ENCODE measurements at places on chromosomes 2 and 18. TPM values are rescaled to one million over a fixed set of nuclear protein-coding genes. Genes with fewer than 3 reads are reported as not detected.

The BBS5 gene
- 11.3 TPM for total RNA-seq

The TBC1D8 gene
- total RNA-seq, result 22.2 TPM

The SLC8A1 gene
- total RNA-seq, result 17.5 TPM

The CYP27C1 gene
- total RNA-seq, result 0.24 TPM

The CPLX4 gene
- total RNA-seq, result not detected

The UGT1A9 gene
- total RNA-seq, result not detected

The ST8SIA5 gene
- 0.50 TPM for total RNA-seq

The L3MBTL4 gene
- 8.4 TPM for total RNA-seq

The NR4A2 gene
- total RNA-seq, result 13.1 TPM

The ANTXR1 gene
- 43.0 TPM for total RNA-seq

The NYAP2 gene
- not detected for total RNA-seq

The MYO1B gene
- total RNA-seq, result 37.7 TPM

The ASB18 gene
- total RNA-seq, result not detected

GRCh38 chr2:86392873-86393518 lies 48.2 kb upstream of the KDM3A start:
- DNase-seq, result no peak

GRCh38 chr2:41572154-41572553 lies 475.7 kb upstream of the PKDCC start:
- DNase-seq, result no peak

- DNase-seq, result no peak
These were observed 90.1 kb downstream of the MALT1 start for GRCh38 chr18:58761241-58761969.

DNA sequence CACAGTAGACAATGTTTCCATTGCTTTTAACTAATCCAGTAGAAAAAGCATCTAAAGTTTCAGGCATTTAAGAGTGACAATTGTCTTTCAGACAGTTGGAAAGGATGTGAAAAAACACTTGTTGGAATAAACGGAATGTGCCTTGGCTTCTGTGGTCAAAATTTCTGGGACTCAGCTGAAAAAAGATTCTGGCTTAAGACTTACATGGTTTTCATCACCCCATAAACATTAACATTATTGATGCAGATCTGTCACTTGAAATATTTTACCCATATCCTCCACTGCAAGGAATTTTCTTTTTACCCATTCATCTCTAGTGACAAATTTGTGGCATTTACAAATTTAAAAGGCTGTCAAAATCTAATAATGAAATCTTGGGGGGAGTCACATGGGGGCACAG lies 166.0 kb downstream of the SRBD1 start:
- no peak for DNase-seq

- DNase-seq, result no peak
These were observed 297.5 kb downstream of the PIEZO2 start for GRCh38 chr18:10851824-10852319.

- DNase-seq, result no peak
These were observed 128.7 kb downstream of the CAPN13 start for GRCh38 chr2:30678410-30679137.

- no peak for DNase-seq
These were observed 8.5 kb upstream of the ST8SIA3 start for GRCh38 chr18:57343833-57344232.

DNA sequence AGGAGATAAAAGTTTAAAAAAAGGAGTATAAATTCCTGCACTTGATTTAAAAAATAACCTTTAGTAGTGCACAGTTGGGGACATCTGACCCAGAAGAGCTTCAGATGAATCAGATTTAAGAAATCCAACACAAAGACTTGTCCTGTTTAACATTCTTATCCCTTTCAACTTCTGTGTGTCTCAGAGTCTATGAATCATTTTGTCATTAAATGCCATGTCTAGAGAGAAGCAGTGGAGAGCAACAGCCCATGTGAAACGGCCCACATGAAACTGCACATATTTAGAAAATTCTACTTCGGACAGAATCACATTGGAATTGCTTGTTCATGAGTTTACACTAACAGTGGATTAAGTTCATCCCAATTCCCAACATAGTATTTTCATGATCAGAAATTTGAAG lies 278.6 kb downstream of the SLC8A1 start:
- no peak for DNase-seq

DNA sequence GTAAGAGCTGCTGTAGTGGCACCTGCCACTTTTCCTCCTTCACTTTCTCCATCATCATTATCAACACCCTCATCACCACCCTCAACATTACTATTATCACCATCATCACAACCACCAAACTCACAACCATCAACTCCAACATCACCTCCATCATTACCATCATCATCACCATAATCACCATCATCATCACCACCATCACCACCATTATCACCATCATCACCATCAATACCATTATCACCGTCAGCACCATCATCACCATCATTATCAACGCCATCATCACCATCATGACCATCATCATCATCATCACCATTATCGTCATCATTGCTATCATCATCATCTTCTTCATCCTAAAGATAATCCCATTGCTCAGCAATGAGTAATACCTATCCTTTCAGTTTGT lies 255.8 kb downstream of the CYRIA start:
- DNase-seq, result no peak

GRCh38 chr2:135636982-135637381 lies 104.7 kb upstream of the UBXN4 start:
- DNase-seq, result no peak

GRCh38 chr2:74881176-74881575 lies 47.2 kb downstream of the HK2 start:
- no peak for DNase-seq

GRCh38 chr2:129253461-129253812 lies 726.0 kb upstream of the RAB6C start:
- DNase-seq, result no peak

DNA sequence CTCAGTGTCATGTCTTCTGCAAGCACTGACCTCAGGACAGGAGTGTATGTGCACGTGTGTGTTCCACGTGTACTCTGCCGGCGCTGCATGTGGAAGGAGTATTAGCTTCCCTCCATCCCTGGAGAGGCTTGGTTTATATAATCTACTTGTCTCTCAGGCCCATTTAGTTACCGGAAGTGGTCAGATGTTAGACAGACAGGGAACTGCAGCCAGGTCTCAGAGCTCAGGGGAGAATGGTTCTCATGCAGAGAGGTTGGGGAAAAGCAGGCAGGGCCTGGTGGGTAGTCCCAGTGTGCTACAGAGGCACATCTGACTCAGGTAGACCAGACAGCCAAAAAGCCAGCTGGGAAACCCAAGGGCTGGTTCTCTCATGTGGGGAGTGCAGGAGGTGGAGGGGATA lies 167.9 kb downstream of the CTIF start:
- DNase-seq, result no peak

GRCh38 chr2:241797441-241798080 lies 11.4 kb upstream of the NEU4 start:
- no peak for DNase-seq

- DNase-seq, result no peak
These were observed 143.6 kb upstream of the EPHA4 start for GRCh38 chr2:221715523-221716247.

GRCh38 chr2:173249661-173250641 lies 104.7 kb upstream of the CDCA7 start:
- DNase-seq, result no peak

GRCh38 chr2:21004181-21004572 lies 39.7 kb downstream of the APOB start:
- DNase-seq, result no peak

DNA sequence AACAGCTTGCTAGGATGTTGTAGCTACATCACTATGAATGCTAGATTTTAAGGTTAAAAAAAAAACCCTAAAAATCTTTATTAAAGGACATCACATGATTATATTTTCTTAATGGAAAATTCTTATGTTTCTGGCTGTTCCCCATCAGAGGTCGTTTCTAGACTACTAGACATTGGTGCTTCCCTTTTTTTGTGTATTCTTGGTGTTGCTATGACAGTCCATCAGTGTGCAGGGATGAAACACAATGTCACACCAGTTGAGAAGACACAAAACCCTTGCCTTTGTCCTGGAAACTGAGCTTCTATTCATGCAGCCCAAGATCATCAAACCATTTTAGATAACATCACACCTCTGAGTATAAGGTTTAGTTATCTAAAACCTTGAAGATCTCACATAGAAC lies 19.9 kb upstream of the TMEM131 start:
- no peak for DNase-seq

DNA sequence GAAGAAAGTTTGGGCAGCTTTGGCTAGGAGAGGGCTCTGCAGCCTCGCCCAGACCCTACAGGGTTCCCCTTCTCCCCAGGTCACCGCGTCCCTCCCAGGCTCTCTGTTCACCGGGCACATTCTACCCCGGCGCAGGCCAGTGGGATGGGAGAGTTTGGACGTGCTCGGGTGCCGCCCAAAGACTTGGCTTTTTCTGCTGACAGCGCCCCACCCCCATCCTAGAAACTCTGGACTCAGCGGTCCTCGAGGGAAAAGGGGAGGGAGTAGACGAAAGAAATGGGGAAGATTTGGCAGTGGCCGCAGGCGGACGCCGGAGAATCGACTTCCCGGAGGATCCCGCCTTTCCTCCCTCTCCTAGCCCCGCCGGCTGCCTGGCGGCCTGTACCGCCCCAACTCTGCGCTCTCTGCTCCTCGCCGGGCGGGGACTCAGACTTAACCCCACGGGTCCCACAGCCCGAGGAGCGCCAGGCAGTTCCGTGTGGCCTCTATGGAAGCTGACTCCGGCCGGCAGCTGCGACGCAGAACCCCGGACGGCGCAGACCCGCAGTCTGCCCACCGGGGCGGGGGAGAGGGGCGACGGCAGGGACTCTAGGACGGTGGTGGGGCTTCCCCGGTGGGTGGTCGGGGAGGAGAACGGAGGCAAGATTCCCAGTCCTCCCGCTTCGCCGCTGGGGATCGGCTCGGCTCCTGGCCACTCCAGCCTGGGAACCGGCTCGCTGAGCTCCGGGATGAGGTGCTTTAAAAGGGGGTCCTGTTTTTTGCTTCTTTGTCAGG lies 863 bp upstream of the SIX2 start:
- no peak for DNase-seq

DNA sequence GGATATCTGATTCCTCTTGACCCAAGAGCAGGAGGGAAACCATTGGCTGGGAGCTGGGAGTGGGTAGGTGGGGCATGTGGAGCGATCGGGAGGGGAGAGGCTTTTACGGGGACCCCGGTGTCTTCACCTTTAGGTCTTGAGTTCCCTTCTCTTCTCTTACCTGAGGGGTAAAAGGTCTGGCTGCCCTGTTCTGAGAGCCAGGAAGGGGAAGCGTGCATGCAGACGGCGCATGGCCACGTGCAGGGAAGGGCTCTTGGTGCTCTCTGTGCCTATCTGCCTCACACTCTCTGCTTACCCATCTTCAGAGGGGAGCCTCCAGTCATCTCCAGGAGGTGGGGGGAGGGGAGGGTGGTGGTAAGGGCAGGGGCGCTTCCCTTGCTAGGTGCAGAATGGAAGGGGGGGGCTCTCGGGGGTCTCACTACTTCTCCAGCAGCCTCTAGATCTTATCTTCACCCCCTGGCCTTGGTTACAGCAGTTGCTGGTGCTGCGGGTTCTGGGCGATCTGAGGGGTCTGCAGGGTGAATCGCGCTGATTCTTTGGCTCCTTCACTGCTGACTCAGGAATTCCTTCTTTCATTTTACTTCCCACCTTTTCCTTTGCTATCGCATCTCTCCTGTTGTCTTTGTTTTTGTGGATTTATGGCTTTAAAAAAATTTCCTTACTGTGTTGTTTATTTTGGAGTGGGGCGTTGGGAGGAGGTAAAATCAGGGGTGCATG lies 225.8 kb upstream of the HS6ST1 start:
- DNase-seq, result no peak

DNA sequence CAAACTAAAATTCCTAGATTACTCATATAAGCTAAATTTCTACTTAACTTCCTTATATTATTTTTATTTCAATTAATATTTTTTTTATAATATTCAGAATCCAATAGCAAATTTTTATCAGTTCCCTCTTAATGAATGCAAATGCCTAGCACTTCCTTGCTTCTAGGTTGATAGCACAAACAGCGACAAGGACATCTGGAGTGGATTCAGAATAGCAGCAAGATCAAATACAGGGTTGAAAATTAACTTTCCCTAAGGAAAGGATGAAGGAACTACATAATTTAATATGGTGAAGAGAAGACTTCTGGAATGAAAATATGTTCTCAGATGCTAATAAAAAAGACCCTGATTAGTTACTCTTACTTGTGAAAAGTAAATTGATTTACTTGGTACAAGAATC lies 64.5 kb downstream of the PIGN start:
- no peak for DNase-seq

- DNase-seq, result no peak
These were observed 967.8 kb downstream of the BCL11A start for GRCh38 chr2:59585655-59586054.

DNA sequence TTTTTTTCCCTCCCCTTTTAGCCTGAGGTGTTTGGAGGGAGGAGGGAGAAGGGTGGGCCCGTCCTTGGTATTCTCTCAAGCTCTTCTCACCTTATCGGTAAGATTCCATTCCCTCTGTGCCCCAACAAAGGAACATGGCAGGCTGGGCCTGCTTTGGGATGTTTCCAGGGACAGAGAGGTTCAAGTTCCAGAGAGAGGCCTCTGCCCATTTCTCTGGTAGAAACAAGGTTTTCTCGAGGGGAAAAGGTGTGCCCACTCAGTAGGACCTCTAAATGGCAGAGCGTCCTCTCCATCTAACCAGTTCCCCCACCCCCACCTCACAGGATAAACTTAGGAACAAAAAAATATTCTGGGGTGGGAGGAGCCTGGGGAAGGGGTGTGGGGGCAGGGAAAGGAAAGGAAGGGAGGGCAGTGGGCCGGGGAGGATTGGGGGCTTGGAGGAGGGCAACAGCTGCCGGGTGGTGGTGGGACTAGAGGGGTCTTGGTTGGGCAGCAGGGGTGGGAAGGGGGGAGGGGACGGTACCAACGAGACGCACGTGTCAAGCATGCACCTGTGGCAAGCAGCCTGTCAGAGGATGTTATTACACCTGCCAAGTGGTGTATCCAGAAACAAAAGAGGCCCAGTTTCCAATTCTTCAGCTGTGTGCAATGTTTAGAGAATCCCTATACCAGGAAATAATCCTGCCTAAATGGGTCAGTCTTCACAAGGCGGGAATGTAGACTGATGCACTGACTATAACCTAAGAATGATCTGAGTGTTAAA lies 2.1 kb downstream of the PCBP1 start:
- no peak for DNase-seq

- no peak for DNase-seq
These were observed 365.9 kb upstream of the MEX3C start for GRCh38 chr18:51563396-51563795.

DNA sequence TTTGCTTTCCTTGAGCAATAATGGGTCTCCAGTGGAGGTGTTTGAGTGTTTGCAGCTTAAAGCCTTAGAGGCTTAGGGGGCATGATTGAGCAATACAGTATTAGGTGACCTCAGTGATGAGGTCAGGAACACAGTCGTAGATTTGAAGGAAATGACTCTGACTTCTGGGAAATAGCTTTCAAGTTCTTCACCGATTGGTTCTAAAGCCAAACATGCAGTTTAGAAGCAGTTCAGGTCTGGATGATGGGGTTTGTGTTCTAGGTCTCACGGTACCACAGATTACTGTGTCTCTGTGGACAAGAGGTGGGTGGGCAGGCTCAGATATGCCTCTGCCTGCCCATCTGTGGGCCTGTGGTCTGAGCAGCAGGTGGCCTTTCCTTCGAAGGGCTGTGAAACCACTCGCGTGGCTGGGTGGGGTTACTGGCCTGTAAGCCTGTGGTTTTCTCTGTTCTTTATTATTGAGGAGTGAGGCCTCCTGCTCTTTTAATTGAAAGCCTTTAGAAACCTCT lies 7.8 kb downstream of the MTHFD2 start:
- DNase-seq, result no peak
